Small intestine (tissue), 16 donors: ENCODE measurements at places on chromosomes 5 and 9. TPM values are rescaled to one million over a fixed set of nuclear protein-coding genes. Genes with fewer than 3 reads are reported as not detected.
A peak's percentile ranks its signal among the peaks of the same experiment; 100 is the strongest.

DNA sequence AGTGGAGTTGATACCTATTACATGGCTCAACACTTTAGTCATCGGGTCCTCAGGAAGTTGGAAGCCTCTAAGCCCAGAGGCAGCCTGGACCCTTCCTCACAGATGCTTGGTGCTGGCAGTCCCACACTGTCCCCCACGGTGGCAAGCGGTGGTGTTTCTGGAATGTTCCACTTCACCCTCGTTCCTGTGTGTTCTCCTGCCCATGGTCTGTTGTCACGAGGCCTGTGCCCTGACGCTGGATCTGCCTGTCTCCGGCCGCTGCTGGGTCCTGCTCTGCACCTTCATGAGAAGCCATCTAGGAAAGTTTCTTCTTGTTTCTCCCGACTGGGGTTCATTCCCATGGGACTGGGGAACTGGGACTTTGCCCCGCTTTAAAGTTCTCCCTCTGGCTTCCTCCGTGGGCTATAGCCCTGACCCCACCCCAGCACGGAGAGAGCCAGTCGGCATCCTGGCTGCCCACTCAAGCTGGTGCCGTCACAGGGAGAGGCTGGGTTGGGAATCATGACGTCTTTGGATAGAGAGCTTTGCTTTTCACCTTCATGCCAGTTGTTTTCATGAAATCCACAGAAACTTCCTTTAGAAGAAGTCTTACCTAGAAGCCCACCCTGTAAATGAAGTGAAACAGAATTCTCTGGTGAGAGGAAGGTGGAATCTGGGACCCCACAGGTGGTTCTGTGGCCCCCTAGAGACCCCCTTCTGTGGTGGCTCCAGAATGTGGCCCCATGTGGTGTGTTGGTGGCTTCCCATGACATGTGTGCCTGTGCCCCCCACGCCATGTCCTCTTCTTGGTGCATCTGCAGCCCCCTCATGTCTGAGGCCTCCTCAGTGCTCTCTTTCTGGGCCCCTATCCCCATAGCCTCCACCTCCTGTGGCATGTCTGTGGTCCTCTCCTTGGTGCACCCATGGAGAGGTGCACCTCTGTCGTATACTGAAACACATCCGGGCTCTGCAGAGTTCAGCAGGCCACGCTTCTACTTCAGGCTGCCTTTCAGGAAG lies 43.8 kb downstream of the TRIP13 start:
- H3K27ac ChIP-seq = no peak overlapping the region
- H3K4me3 ChIP-seq = no peak overlapping the region
- no peak for DNase-seq
- H3K27me3 ChIP-seq = no peaks in the 10 kb centered on the region
- H3K4me1 ChIP-seq = no peaks in the 10 kb centered on the region
- no peaks in the 10 kb centered on the region for H3K36me3 ChIP-seq

Gene PARP8
- 6.5 TPM for polyA plus RNA-seq

GRCh38 chr9:117715411-117715989 lies 11.3 kb downstream of the TLR4 start:
- no peaks in the 10 kb centered on the region for H3K4me1 ChIP-seq
- H3K27me3 ChIP-seq = no peaks in the 10 kb centered on the region
- H3K36me3 ChIP-seq = no peaks in the 10 kb centered on the region
- no peak overlapping the region for H3K27ac ChIP-seq
- no peak for DNase-seq

- no peak for DNase-seq
- H3K36me3 ChIP-seq = no peaks in the 10 kb centered on the region
- H3K4me1 ChIP-seq = no peaks in the 10 kb centered on the region
- no peak overlapping the region for H3K4me3 ChIP-seq
- no peak overlapping the region for H3K27ac ChIP-seq
Measured at GRCh38 chr5:158967541-158967940, 132.2 kb downstream of the EBF1 start.

DNA sequence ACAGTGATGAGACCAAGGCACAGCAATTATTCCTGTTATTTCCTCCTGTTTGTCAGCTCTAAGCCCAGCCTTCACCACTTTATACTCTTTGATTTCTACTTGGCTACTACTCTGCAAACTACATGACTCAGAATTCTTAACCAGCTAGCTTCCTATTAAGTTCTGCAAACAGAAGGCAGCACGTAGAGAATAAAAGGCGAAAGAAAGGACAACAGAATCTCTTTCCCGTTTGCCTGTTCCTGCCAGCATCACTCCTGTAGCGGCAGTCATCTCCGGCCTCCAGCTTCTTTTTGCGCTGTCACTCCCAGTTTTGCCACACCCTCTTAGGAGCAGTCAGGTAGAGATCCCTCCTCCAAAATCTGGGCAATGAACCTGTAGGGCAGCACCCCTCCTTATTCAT lies 29.9 kb downstream of the DPYSL3 start:
- H3K4me1 ChIP-seq = no peaks in the 10 kb centered on the region
- no peaks in the 10 kb centered on the region for H3K27me3 ChIP-seq
- no peaks in the 10 kb centered on the region for H3K36me3 ChIP-seq
- no peak overlapping the region for H3K27ac ChIP-seq
- DNase-seq = no peak
- H3K4me3 ChIP-seq = no peak overlapping the region

Gene ASPN
- polyA plus RNA-seq = 8.9 TPM

Gene PCDHA12
- not detected for polyA plus RNA-seq

Gene LHX3
- polyA plus RNA-seq = not detected

GRCh38 chr5:97338729-97339128 lies 155.7 kb upstream of the RIOK2 start:
- H3K27ac ChIP-seq = no peak overlapping the region
- no peaks in the 10 kb centered on the region for H3K36me3 ChIP-seq
- H3K27me3 ChIP-seq = no peaks in the 10 kb centered on the region
- H3K4me1 ChIP-seq = no peaks in the 10 kb centered on the region
- DNase-seq = no peak
- no peak overlapping the region for H3K4me3 ChIP-seq

Gene CCIN
- polyA plus RNA-seq = not detected

Gene PTPN3
- polyA plus RNA-seq = 42.7 TPM

- no peak for DNase-seq
- H3K27me3 ChIP-seq = no peaks in the 10 kb centered on the region
- no peaks in the 10 kb centered on the region for H3K4me1 ChIP-seq
- H3K27ac ChIP-seq = no peak overlapping the region
- no peak overlapping the region for H3K4me3 ChIP-seq
Measured at GRCh38 chr5:180041301-180042274, 30.0 kb downstream of the RNF130 start.

DNA sequence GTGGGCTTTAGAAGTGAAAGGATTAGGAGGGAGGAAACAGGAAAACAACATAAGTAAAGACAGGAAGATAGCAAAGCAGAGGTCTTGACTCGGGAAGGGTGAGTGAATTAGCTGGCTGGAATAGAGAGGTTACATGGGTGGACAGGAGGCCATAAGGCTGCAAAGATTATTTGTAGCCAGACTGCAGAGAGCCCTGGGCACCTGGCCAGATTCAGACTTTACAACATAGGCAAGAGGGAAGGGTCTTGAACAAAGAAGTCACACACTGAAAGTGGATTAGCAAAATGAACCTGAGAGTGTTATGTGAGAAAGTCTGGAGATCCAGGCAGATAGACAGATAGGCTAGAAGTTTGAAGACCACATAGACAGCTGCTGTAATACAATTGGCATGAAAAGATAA lies 29.7 kb upstream of the CER1 start:
- no peaks in the 10 kb centered on the region for H3K27me3 ChIP-seq
- H3K4me3 ChIP-seq = no peak overlapping the region
- no peaks in the 10 kb centered on the region for H3K36me3 ChIP-seq

Gene CARTPT
- polyA plus RNA-seq = 1.4 TPM

DNA sequence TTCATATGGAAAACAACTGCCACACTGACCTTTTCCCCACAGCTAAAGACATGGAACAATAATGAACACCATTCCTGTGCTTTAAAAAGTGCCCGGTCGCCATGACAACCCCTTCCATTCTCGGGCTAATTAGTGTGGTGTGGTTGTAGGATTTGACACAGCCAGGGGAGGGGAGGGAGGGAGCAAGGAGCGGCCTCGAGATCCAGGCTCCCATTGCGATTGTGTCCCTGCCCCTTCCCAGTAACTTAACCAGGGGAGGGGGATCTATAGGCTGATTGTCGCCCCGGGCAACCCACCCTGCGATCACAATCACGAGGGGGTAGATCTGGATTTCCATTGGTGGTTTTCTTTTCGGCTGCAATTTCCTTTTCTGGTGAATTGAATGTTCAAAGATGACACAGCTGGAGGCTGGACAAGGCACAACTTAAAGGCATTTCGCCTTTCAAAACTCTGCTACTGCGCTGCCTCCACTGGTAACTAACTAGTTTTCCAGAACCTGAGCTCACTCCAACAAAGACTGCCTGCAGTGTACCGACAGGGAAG lies 96.7 kb upstream of the RETREG1 start:
- peak; percentile 58 for DNase-seq
- H3K27ac ChIP-seq = peak overlapping the region; percentile 22
- H3K4me1 ChIP-seq = peaks cover 2% of the 10 kb centered on the region
- H3K36me3 ChIP-seq = peaks cover 3% of the 10 kb centered on the region

Gene FREM1
- 16.9 TPM for polyA plus RNA-seq

- DNase-seq = no peak
- no peaks in the 10 kb centered on the region for H3K36me3 ChIP-seq
- H3K27ac ChIP-seq = no peak overlapping the region
- no peak overlapping the region for H3K4me3 ChIP-seq
- no peaks in the 10 kb centered on the region for H3K27me3 ChIP-seq
Measured at GRCh38 chr5:107272954-107273353, 397.8 kb downstream of the EFNA5 start.

DNA sequence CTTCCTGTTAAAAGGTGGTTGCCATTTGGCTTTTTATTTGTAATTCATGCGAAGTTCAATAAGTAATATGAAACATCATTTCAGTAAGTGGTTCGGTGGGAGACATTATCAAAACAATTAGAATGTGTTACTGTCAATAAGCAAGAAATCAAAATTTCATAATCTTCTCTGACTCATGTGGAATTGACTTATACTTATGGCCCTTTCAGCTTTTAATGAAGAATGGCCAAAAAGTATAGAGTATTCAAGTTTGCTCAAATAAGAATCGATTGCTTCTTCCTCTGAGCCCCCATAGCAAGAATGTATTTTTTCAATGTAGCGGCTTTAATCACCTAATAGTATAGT lies 174.5 kb downstream of the AOPEP start:
- H3K4me1 ChIP-seq = no peaks in the 10 kb centered on the region
- H3K36me3 ChIP-seq = no peaks in the 10 kb centered on the region
- no peak overlapping the region for H3K27ac ChIP-seq
- DNase-seq = no peak
- H3K4me3 ChIP-seq = no peak overlapping the region

Gene SUB1
- 169 TPM for polyA plus RNA-seq

DNA sequence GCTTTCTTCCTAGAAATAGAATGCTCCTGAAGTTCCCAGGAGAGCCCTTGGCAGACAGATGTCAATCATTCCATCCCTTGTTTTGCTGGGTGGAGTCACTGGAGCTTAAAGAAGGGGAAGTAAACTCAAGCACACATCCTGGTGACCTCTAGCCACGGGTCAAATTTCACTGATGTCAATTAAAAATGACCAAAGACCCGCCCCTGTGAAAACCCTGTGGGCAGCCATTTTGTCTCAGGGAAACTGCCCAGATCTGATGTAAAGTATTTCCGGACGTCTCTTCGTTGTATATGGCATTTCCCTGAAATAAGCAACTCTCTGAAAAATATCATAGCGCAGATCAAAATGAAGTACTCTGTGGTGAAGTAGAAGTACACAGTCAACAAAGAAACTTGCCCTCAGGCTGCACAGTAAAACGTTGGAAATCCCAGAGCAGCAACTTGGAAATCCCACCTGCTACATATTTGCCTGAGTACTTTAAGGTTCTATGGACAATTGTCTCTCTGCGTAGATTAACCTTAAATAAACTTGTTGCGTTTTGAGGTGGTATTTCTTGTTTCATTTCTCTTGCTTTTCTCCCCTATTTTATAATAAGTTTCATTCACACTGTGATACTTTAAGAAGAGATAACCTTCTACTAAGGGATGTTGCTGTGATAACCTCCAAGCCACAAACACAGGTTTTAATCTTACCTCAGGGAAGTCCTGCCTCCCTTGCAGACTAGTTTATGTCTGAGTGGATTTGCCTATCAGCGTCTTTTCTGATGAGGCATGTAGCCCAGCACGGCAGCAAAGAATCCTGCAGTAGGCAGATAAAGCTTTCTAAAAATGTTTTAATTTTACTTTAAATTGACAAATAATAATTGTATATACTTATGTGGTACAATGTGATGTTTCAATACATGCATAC lies 60.9 kb upstream of the PIP5K1B start:
- H3K4me1 ChIP-seq = no peaks in the 10 kb centered on the region
- H3K4me3 ChIP-seq = no peak overlapping the region
- no peak overlapping the region for H3K27ac ChIP-seq
- no peaks in the 10 kb centered on the region for H3K36me3 ChIP-seq
- no peak for DNase-seq
- H3K27me3 ChIP-seq = no peaks in the 10 kb centered on the region

GRCh38 chr9:72401396-72401795 lies 36.4 kb upstream of the ZFAND5 start:
- no peak overlapping the region for H3K27ac ChIP-seq
- H3K27me3 ChIP-seq = no peaks in the 10 kb centered on the region
- H3K4me3 ChIP-seq = no peak overlapping the region
- H3K36me3 ChIP-seq = no peaks in the 10 kb centered on the region

DNA sequence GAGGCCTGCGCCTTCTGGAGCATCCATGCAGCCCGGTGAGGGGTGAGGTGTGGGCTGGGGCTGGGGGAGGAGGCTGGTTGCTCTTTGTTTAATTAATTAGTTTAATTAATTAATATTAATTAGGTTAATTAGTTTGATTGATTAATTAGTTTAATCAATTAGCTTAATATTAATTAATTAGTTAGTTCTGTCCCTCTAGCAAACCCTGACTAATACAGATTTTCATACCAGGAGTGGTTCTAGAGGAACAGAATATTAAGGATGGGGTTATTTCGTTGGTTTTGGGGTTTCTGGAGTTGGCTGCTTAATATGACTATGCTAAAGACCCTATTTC lies 14.1 kb upstream of the BARX1 start:
- H3K4me3 ChIP-seq = no peak overlapping the region
- H3K36me3 ChIP-seq = no peaks in the 10 kb centered on the region
- H3K27ac ChIP-seq = no peak overlapping the region
- no peaks in the 10 kb centered on the region for H3K27me3 ChIP-seq
- H3K4me1 ChIP-seq = no peaks in the 10 kb centered on the region
- no peak for DNase-seq

DNA sequence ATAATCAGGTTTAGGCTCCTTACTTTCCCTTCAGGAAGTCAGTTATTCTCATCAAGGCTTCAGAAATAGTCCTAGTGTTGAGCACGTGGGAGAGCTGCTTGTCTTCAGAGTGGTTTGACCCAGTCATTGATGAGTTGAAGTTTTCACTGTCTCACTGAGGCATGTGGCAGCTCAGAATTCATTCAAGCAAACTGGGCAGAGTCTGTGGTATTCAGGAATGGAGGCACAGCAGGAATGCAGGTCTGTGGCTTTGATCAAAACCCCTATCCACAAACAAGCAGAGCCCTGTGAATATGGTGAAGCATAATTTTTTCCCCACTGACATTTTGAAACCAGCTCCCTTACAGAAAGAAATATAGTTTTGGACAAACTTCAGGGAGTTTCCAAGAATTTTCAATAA lies 207.3 kb downstream of the CD180 start:
- no peak overlapping the region for H3K4me3 ChIP-seq
- H3K4me1 ChIP-seq = peaks cover 3% of the 10 kb centered on the region
- no peaks in the 10 kb centered on the region for H3K27me3 ChIP-seq
- H3K27ac ChIP-seq = no peak overlapping the region

GRCh38 chr9:87310827-87311523 lies 186.7 kb upstream of the DAPK1 start:
- H3K4me3 ChIP-seq = no peak overlapping the region
- H3K36me3 ChIP-seq = no peaks in the 10 kb centered on the region
- no peaks in the 10 kb centered on the region for H3K27me3 ChIP-seq
- H3K4me1 ChIP-seq = no peaks in the 10 kb centered on the region
